Endodermal cell (in vitro differentiated cells): ENCODE measurements at places on chromosomes 3 and 15.
A peak's percentile ranks its signal among the peaks of the same experiment; 100 is the strongest.

GRCh38 chr3:162012633-162013032, 516.0 kb downstream of the OTOL1 start:
- no peak for DNase-seq

GRCh38 chr3:134237454-134238145, 13.1 kb downstream of the RYK start:
- no peak for DNase-seq

DNA sequence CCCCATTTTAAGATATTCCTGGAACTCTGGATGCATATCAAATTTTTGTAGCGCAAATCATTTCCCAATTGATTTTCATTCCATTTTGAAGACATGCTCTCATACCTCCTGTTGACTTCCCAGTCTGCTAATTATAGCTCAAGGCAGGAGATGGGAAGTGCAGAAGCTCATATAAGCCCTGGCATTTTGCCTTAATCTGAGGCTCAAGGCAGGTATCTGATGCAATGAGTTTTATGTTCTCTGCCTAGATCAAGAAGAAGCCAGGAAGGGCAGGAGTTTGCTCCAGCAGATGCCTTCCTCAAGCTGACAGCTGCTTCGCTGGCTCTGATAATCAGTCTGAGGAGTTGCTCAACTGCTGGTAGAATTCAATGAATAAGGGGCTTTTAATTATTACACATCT, 65.6 kb upstream of the NEDD4 start:
- DNase-seq: no peak

- no peak for DNase-seq
Observed at GRCh38 chr3:63414607-63415006, 136.5 kb downstream of the SYNPR start.

GRCh38 chr3:182364723-182365650, 428.3 kb upstream of the ATP11B start:
- peak; percentile 41 for DNase-seq

GRCh38 chr15:62060896-62061280, 641 bp upstream of the VPS13C start:
- DNase-seq: no peak

- no peak for DNase-seq
Observed at GRCh38 chr3:128804017-128804810, 75.2 kb upstream of the ACAD9 start.

DNA sequence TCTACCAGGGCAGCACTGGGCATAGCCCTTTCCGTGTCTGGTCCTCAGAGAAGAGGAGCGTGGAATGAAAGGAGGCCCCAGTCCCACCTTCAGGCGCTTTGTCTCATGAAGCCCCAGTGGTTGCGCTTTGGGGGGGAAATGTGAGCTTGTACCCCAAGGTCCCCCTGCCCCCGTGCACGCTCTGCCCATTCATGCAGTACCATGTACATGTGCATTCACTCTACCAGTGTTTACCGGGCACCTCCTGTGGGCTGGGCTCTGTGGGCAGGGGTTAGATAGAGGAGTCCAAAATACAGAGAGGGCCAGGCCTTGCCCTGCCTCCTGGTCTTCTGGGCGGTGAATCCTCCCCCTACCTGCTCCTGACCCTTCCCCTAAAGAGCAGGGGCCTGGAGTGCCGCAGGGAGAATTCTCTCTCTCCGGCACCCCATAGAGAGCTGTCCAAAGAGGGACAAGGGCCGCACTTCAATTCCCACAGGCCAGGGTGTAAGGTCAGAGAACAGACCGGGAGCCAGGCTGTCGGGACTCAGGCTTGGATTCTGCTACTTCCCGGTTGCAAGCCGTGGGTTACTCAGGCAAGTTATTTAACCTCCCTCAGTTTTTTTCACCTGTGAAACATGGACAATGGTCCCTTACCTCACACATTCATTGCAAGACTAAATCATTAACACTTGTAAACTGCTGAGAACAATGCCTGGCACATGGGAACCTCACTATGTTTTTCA, 153.4 kb downstream of the MEGF11 start:
- peak; percentile 69 for DNase-seq

GRCh38 chr3:129599607-129600006, 6.9 kb downstream of the PLXND1 start:
- peak; percentile 93 for DNase-seq
